ENCODE measurements at places on chromosomes 6 and 20.

DNA sequence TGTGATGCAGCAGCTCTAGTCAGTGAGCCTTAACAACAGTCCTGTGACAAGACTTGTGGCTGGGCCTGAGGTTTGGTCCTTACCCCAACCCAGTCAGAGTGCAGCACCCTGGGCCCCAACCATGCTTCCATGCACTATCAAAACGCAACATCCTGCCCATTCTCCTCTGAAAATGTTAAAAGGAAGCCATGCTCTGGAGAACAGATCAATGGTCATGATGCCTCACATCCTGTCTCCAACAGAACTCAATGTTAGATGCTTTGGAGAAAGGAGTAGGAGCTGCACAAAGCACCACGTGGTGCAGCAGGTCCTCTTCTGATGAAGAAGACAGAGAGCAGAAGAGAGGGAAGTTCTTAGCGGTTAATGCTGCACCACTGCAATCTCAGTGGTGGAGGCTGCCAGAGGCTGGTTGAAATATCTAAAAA, 41.9 kb downstream of the TRAM2 start:
- DNase-seq, result no peak

DNA sequence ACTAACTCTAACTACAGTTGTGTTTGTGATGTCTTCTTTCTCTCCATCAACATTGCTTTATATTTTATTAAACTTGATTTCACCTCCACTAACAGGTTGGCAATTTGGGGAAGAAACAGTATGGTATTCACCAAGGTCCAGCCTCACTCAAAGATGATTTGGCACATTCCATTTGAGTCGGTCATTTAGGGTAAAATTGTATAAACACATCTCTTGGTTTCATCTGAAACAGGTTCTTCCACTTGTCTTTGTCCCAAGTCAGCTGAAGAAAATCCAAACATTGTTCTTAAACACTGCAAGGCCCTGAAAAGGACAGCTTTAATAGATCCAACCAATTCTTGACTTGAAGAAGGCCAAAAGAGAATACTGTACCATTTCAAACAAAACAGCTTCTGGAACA, 104.9 kb upstream of the NT5E start:
- DNase-seq, result no peak

- no peak for DNase-seq
Measured at GRCh38 chr6:27019651-27020552, 227.6 kb upstream of the PRSS16 start.

- no peak for DNase-seq
Measured at GRCh38 chr20:402898-403581, 5.1 kb upstream of the RBCK1 start.

GRCh38 chr6:3052481-3053230, 15.6 kb upstream of the RIPK1 start:
- DNase-seq, result no peak

- DNase-seq, result no peak
Measured at GRCh38 chr6:115796829-115797228, 263.9 kb downstream of the FRK start.

GRCh38 chr6:15365273-15365687, 119.4 kb downstream of the JARID2 start:
- peak; percentile 5 for DNase-seq

DNA sequence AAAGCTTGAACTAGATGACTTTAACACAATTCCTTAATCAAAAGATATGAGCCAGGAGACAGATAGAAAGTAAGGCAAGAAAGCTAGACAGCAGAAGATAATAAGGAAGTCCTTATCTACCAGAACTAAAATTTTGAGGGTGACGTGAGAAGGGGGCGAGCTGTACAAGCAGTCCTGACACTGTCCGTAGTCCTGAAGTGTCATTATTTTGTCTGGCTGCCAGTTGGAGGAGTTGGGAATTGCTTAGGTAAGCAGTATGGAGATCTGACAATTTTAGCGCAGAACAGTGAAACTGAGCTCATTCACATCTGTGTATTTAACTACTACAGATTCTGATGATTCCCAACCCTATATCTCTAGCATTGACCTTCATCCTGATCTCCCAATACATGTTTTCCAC, 25.8 kb upstream of the CEP85L start:
- no peak for DNase-seq

GRCh38 chr6:12962529-12962928, 246.0 kb downstream of the PHACTR1 start:
- DNase-seq, result no peak

DNA sequence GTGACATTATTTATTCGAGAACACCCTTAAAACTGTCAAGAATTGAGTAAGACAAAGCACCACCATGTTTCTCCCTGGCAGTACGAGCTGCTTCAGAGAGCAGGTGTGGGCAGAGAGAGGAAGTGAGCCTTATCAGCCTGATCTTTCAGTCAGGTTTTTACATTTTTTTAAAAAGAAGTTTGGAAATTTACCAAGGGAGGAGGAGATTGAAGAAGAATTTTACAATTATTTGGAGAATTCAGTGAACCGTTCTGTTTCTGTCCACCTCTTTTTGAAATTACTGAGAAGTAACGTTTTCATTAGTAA, 75.5 kb downstream of the ZDHHC14 start:
- DNase-seq, result no peak

DNA sequence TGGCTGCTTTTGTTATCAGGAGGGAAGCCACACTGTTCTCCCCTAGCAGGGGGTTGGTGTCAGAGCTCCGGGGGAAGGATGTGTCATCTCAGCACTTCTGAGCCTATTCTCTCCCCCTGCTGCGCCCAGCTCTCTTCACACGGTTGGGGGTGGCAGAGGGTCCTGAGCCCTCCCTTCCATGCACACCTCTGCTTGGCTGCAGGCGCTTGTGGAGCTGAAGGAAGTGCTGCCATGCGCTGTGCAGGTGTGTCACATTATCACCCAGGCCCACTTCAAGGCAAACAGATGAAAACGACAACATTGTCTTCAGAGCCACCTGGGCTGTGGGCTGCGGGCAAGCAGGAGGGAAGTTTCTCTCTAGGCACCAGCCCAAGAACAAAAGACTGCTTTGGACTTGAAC, 263.4 kb downstream of the BMP7 start:
- DNase-seq, result no peak

DNA sequence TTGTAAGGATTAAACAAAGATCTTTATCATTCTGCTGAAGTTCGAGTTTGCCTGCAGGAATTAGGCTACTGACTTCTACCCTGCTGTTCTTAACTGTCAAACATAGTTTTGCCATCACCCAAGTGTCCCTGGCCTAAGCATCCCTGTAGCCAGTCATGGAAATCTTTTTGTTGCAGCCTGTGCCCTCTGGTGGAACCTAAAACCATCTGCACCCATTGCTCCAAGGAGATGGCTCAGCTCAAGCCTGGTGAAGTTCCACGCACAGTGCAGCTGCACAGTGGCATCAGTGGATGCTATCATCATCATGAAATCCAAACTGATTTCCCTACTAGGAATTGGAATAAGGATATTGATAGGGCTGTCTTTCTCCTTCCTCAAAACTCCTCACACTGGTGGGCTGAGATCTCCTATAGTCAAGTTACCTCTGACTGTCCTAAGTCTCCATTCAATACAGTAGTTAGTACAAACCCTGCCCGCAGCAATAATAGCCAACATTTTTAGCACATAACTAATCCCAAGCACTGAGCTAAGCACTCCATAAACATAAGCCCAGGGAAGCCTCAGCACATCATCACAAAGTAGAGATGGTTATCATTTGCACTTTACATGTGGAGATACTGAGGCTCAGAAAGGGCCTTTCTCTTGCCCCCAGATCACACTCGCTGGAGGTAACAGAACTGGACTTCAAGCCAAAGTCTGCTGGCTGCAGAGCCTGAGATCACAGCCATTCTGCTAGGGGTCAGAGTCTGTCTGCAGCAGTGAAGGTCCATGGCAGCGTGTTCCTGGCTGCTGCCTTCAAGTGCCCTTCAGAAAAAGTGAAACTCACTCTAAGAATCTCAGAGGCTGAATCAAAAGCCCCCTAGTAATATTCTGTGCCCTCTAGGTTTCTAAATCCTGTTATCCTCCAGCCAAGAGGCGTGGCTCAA, 77.2 kb upstream of the MC3R start:
- no peak for DNase-seq

GRCh38 chr6:69871107-69871506, 4.8 kb downstream of the COL19A1 start:
- no peak for DNase-seq

DNA sequence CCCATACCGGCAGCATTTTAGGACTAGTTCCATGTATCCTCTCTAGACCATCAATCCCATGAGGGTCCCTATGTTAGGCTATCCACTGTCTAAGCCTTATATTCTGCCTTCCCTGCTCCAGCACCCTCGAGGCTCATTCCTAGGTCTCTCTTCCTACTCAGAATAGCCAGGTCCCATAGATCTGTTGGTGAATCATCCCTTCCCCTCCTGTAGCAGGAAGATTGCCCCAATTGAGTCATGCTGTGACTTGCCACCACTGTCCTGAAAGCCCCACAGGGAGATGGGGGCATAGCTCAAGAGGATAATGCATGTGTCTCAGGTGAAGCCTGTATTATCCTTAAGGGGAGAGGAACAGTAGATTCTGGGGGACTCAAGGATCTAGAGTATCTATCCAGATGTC, 143.1 kb upstream of the MOCS1 start:
- no peak for DNase-seq

- no peak for DNase-seq
Measured at GRCh38 chr20:41131594-41132387, 5.6 kb upstream of the PLCG1 start.

GRCh38 chr20:57869291-57869950, 159.6 kb upstream of the PMEPA1 start:
- DNase-seq, result no peak

- no peak for DNase-seq
Measured at GRCh38 chr20:46255440-46256104, 52.7 kb downstream of the CDH22 start.

- DNase-seq, result peak; percentile 33
Measured at GRCh38 chr6:166515072-166515810, 71.2 kb downstream of the RAMACL start.

- no peak for DNase-seq
Measured at GRCh38 chr20:63261060-63261794, 7.0 kb upstream of the NKAIN4 start.

DNA sequence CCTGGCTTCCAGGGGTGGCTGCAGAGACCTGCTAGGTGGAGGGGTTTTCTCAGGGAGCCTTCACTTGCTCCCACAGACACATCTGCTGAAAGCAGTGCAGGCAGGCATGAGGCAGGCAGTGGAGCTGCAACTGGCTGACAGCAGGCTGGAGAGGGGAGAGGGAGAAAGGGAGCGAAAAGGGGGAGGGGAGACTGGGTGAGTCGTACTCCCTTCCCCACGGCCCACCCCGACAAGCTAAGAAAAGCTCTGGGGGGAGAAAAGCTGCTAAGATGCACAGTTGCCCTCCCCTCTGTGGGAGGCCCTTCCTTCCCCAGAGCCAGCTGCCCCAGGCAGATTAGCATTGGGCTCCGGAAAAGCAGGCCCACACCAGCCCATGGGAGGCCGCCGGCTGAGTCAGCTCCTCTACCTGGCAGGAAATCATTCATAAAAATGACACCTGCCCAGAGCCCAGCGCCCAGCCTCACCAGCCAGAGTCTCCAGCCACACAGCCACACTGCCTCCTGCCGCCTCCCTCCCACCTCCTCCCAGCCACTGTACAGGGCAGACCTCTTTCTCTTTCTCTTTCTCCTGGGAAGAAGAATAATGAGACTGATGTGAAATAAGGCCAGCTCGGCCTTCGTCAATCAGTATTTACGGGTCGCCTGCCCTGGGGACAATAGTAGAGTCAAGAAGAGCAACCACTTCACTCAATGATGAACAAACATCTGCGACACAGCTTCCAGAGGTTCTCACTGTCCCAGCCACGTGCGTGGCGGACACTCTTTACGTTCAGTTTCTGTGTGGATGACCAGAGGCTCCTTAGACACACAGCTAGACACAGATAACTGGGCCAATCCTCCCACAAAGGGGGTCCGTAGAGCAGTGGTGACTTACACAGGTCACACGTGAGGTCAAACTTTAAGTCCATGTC, 7.7 kb upstream of the C20orf203 start:
- no peak for DNase-seq

DNA sequence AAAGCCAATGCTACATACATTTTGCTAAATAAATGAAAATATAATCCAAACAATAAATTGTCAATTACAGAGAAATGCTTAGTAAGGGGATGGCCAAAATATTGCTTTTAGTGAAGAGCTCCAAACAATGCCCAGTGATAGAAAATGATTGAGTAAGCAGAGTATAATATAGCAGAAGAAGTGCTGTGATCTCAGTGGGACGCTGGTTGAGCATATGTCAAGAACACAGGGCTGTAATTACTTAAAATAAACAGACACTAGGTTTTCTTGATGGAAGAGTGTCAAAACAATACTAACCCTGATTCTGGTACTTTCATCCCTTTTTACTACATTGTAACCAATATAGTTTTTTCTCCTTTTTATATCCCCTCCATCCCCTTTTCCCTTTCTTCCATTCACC, 150.3 kb downstream of the GRIK2 start:
- no peak for DNase-seq

DNA sequence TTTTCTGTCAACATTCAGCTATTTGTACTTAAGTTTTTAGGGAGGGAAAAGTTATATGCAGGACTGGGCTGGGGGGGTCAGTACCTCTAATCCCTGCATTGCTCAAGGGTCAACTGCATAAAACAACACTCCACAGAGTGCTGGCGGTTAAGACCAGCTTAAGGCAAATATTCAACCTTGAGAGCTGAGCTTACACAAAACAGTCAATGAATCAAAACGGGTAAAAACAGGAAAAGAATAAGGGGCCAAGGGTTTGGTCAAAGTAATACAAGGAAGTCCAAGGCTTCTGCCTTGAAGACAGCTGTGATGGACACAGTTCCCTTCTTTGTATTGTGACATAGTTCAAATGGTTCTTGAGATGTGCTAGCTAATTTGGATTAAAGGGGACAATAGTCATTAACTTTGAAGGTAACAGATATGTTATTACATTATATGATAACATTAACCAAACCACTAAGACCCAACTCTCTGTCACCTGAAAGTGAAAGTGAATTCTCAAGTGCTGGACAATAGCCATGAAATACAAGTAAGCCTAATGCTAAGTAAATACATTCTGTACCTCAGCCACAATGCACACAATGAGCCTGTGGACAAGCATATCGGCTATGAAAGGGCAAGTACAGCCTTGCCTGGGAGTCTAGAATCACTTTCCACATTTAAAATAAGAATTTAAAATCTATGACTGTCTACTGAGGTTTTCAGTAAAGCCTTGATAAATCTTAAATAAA, 106.8 kb downstream of the PDE10A start:
- DNase-seq, result no peak

- DNase-seq, result no peak
Measured at GRCh38 chr20:62133051-62133845, 9.9 kb downstream of the PSMA7 start.
